NCI-H1105 treated with DMSO at 0.1 percent for 48 hours (cell line): ENCODE measurements at places on chromosomes 11 and 22.

- no peak for DNase-seq
Observed at GRCh38 chr22:24982301-24983056, 30.0 kb downstream of the KIAA1671 start.

- no peak for DNase-seq
Observed at GRCh38 chr22:29292379-29292778, 14.1 kb upstream of the GAS2L1 start.

DNA sequence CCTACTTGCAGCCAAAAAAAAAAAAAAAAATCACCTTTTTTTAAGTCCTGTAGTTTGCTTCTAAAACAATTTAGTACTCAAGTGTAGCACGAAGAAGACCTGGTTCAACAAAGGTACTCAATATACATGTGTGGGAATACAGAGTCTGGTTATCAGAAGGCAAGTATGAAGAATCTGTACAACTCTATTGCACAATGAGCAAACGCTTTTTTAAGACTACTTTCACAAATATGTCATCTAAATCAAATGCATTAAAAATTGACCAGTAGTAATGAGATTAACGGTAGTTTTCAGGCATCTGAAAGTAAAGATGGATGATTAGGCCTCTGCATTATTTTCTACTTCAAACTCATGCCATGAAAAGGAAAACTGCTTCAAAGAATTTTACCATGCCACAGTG is 9.5 kb downstream of the CHORDC1 start:
- DNase-seq = no peak

GRCh38 chr22:49906071-49906798 is 12.0 kb downstream of the ALG12 start:
- no peak for DNase-seq

DNA sequence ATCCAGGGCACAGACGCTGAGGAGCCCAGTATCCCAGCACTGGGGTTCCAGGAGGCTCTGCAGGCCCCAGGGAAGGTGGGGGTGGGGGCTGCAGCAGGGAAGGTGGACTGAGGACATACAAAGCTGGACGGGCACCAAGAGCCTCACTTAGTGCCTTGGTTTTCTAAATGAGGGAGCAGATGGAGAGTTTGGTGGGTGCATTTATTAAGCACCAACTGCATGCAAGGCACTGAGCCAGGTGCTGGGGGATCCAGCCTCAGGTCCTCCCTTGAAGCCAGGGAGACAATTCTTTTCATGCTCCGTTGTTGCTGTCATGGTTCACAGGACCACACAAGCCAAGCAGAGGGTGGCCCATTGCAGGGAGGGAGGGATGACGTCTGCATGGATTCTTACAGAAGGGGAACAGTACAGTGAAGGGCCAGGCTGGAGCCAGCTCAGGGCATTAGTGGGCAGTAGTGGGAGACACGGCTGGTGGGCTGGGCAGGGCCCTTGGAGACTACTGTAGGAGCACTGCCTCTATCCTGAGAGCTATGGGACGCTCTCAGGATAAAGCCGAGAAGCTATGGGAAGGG is 65.0 kb downstream of the MACROD1 start:
- DNase-seq = no peak

DNA sequence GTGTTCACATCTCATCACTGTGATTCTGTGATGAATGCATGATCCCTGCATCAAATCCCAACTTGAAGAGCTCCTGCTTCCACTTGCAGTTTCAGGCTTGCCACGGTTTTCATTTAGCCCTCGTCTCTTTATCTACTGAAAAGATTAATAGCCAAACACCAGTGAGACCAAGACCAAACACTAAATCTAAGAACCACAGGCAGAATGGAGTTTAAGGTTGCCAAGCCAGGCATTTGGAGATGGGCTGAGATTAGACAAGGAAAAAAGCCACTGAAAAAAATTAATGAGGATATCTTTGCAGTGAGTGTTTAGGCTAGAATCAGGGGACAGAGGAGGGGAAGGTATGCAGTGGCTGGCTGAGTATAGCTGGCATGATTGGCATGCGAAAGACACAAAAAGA is 227.2 kb upstream of the BLID start:
- no peak for DNase-seq

DNA sequence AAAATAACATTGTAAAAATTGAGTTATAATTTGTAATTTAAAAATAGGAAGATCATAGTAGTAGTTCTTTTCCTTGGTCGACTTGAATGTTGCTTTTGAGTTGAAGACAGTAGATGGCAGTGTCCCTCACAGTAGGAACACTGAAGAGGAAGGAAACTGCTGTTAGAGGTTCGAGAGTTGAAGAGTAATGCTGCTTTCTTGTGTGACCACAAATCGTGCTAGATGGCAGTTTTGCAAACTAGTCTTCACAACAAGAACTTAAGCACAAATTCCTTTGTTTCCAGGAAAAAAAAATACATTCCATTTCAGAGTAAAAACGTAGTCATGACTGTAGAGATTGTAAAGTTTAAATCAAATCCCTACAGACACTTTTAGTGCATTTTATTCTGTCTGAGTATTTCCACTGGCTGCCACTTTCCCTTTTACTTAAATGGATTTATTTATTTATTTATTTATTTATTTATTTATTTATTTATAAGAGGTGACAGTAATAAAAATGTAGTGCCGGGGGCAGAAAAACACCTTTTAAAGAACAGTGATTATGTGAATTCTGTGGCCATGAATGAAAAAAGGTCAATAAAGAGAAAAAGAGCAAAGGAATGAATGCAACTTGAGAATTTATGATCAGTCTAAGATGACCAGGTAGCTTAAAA is 54.6 kb downstream of the SPECC1L start:
- peak; percentile 32 for DNase-seq

- no peak for DNase-seq
Observed at GRCh38 chr11:26843539-26843938, 121.7 kb upstream of the SLC5A12 start.

GRCh38 chr11:106076171-106076918 is 802 bp downstream of the KBTBD3 start:
- DNase-seq = peak; percentile 63

- DNase-seq = peak; percentile 14
Observed at GRCh38 chr11:78230161-78230877, 41.6 kb downstream of the USP35 start.

GRCh38 chr11:11608783-11609232 is 13.0 kb downstream of the GALNT18 start:
- peak; percentile 44 for DNase-seq

DNA sequence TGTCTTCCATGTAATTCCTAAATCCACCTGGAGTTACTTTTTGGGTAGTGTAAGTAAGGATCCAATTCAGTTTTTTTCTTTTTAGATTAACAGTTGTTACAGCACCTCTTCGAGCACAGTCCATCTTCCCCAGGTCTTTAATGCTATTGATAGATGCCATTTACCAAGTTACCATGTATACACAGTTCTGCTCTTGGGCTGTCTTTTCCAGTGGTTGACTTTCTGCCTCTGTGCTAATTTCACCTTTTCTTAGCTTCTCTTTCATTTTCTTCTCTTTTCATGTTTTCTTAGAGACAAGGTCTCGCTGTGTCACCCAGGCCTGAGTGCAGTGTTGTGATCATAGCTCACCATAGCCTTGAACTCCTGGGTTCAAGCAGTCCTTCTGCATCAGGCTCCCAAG is 12.0 kb downstream of the ATXN10 start:
- DNase-seq = no peak

GRCh38 chr22:44127356-44127755 is 53.4 kb upstream of the PARVG start:
- DNase-seq = no peak

DNA sequence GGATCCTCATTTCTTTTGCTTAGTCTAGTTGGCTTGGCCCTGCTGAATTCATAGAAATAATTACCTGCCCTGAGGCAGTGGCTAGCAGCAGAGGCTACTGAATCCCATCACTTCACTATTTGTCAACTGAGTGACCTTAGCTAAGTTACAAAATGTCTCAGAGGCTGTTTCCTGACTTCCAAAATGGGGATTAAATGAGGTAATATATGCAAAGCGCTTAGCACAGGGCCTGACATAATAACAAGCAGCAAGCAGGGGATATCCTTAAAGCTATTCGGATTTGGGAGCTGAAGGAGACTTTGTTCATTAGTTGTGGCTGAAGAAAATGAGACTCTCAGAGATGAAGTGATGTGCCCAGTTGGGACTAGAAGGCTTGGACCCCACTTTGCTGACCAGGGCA is 2.8 kb downstream of the NRGN start:
- no peak for DNase-seq

GRCh38 chr11:44733877-44734276 is 7.1 kb downstream of the TSPAN18 start:
- no peak for DNase-seq

- DNase-seq = no peak
Observed at GRCh38 chr11:30956751-30957150, 370.6 kb upstream of the MPPED2 start.

- no peak for DNase-seq
Observed at GRCh38 chr11:95092549-95093324, 3.1 kb downstream of the ENDOD1 start.
